NB4 (cell line): ENCODE measurements at places on chromosomes 2 and 18.

GRCh38 chr2:240402566-240403272 is 32.7 kb upstream of the GPC1 start:
- no peak for DNase-seq

- DNase-seq = peak; percentile 45
Observed at GRCh38 chr2:38652431-38653273, 13.3 kb upstream of the GALM start.

- DNase-seq = peak; percentile 36
Observed at GRCh38 chr18:79507546-79508480, 112.1 kb downstream of the NFATC1 start.

DNA sequence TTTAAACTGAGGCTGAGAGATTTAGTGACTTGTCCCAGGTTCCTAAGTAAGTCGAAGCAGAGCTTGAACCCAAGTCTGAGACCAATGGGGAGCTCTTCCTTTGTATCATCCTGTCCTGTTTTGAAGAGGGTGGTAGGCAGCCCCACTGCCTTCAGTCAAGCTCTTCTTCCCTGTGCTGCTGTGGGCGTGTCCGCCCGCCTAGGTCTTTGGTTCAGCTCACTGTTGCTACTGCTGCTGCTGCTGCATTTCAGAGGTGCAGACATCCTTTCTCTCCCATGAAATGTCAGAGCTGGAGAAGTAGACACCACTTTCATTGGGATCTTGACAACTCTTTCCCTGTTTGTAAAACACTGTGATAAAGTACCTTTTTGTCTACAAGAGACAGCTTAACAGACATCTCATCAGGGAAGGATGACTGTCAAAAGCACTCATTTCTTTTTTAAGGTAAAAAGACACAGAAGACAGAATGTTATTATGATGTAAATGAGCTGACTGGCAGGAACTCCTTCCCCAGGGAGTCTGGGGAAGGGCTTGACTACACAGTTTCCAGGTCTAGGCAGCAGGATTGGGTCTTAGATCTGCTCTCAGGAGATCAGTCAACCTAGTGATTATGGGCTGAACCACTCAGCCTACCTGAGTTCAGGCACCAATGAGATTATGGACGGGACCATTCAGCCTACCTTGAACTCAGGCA is 91.7 kb upstream of the TRIB2 start:
- DNase-seq = no peak

DNA sequence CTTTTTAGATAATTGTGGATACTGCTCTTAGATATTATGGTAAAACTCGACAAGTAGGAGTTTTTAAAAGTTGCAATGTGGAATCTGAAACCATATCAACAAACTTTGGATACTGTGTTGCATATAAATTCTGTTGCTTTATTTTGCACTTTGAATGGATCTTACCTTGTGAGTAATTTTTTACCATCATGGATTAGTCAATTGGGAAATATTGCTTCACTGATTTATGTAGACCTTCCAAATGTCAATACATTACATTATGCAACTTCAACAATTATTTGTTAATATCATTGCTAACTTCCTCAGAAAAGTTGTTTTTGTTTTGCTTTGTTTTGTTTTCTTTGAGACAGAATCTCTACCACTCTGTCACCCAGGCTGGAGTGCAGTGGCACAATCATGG is 102.0 kb upstream of the SLC38A11 start:
- no peak for DNase-seq

- DNase-seq = no peak
Observed at GRCh38 chr18:74806700-74807416, 209.2 kb downstream of the ZNF407 start.

- no peak for DNase-seq
Observed at GRCh38 chr2:159539701-159540100, 76.6 kb downstream of the BAZ2B start.

GRCh38 chr18:13287372-13287771 is 68.8 kb downstream of the LDLRAD4 start:
- no peak for DNase-seq
